ENCODE measurements at places on chromosomes 4 and X. TPM values are rescaled to one million over a fixed set of nuclear protein-coding genes. Genes with fewer than 3 reads are reported as not detected.

The FHIP1A gene
- not detected for total RNA-seq

The HS3ST1 gene
- not detected for total RNA-seq

The KIAA1210 gene
- not detected for total RNA-seq

The TLL1 gene
- not detected for total RNA-seq

The UGT2A1 gene
- total RNA-seq, result not detected

The TSPAN7 gene
- total RNA-seq, result 0.23 TPM

The DRD5 gene
- not detected for total RNA-seq

The F11 gene
- not detected for total RNA-seq

The MYL5 gene
- total RNA-seq, result 15.1 TPM

The ARX gene
- total RNA-seq, result not detected

The TMSB15C gene
- total RNA-seq, result 2.7 TPM

The PNCK gene
- not detected for total RNA-seq

The HPF1 gene
- total RNA-seq, result 27.9 TPM

The PDZD4 gene
- total RNA-seq, result 0.99 TPM

The HSFX2 gene
- 0.30 TPM for total RNA-seq

The BST1 gene
- total RNA-seq, result 0.44 TPM

The ELF4 gene
- total RNA-seq, result 21.4 TPM

The GPR173 gene
- total RNA-seq, result 0.17 TPM

The TCEAL6 gene
- total RNA-seq, result not detected

The ARHGAP36 gene
- total RNA-seq, result not detected

The SASH3 gene
- total RNA-seq, result 129 TPM

The HTRA3 gene
- not detected for total RNA-seq

The DMRTC1 gene
- total RNA-seq, result not detected

The ZFP92 gene
- total RNA-seq, result 2.0 TPM

The QRFPR gene
- not detected for total RNA-seq

The OCIAD2 gene
- 64.0 TPM for total RNA-seq

The TNMD gene
- total RNA-seq, result not detected

The RHOXF1 gene
- total RNA-seq, result not detected

The DDIT4L gene
- total RNA-seq, result 0.06 TPM

The F9 gene
- total RNA-seq, result not detected

All from activated CD8-positive, alpha-beta memory T cell treated with anti-CD3 and anti-CD28 coated beads for 36 hours (primary cell).